Stimulated activated CD4-positive, alpha-beta T cell treated with anti-CD3 and anti-CD28 coated beads, TNF-alpha, amount 100 ng/mL, for 1 hour (primary cell): ENCODE measurements at places on chromosomes 11 and 22.

GRCh38 chr11:6563121-6563619 is 40.2 kb downstream of the RRP8 start:
- DNase-seq, result no peak

DNA sequence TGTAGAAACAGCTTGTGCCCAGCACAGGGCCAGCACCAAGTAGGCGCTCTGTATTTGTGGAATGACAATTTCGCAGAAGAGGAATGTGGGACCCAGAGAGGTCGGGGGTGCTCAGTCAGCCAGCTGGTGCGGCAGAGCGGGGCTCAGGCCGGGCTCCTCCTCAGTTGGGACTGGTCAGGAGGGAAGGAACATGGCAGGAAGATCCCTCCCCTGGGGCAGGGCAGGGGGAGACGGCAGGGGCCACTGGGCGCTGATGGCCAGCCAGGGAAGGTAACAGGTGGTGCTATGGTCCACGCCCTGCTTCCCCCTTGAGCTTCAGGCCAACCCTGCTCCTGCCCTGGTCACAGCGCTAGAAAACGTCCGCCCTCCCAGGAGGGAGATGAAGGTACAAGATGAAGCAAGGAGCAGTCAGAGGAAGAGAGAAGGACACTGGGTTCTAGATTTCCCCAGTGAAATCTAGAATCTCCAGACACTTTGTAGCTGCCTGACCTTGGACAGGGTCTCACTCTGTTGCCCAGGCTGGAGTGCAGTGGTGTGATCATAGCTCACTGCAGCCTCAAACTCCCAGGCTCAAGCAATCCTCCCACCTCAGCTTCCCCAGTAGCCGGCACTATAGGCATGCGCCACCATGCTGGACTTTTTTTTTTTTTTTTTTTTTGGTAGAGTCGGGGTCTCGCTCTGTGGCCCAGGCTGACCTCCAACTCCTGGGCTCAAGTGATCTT is 13.5 kb upstream of the SPI1 start:
- DNase-seq, result no peak

DNA sequence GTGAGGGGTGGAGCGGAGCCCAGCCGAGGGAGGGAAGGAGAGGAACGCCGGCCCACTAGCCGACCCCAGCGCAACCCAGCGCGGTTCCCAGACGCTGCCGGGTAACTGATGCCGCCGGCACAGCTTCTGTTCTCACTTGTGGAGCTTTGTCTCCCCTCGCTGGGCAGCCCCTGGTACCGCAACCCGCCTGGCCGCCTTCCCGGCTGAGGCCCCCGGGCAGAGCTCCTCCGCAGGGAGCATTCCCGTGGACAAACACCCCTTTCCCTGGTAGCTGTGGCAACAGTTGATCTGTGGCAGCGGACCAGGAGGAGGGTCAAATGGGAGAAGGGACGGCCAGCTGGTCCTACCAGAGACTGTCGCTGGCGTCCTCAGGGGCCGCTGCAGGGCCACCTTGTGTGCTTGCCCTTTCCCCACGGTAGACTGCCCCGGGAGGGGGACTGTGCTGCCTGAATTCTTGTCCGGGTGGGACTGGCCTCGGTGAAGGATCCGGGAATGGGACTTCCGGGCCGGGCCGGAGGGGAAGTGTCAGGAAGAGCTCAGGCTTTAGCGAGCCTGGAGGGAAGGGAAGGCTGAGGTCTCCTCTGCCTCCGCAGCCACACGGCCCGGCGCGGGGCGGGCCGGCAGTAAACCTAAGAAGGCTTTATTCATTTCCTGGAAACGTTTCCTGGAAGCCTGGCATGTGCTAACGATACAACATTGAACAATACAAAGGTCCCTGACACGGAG is 468.0 kb downstream of the OPCML start:
- no peak for DNase-seq

DNA sequence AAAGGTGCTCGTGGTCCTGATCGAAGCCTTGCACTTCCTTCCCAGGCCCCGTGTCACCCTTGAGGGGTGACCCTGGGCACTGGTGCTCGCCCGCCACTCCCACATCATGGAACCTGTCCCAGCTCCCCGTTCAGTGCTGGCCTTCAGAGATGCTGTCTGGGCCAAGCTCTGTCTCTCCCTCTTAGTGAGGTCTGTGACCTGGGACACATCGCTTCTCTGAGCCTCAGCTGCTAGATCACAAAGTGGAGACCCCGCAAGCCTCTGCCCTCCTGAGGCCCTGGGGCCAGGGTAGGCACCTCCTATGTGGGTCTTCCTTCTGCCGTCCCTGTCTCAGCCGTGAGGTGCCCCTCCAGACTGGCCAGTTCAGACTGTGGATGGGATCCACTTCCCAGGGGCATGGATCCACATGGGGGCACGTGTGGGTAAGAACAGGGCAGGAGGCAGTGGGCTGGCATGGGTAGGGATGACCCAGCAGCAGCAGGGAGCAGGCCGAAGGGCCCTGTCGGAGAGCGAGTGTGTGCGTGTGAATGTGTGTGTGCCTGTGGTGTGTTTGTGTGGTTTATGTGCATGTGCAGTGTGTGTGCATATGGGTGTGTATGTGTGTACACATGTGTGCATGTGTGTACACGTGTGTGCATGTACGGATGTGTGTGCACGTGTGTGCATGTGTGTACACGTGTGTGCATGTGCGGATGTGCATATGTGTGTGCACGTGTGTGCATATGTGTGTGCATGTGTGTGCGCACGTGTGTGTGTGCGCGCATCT is 1073.7 kb downstream of the BRD1 start:
- no peak for DNase-seq

DNA sequence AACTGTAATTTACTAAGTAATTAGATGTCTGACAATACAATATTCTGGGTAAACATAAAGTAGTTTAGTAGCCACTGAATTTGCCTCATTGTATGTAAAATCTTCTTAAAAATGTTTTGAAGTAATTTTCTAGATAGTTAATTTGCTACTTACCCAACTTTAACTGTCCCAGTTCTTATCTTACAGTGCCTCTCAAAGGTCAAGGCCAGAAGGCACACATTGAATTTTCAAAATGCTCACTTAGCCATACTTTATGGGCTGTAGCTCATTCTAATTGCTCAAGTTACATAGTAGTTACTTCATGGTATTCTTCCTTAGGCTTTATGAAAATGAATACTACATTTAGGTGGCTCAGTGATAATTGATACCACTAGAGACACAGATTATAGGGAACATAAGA is 666.6 kb downstream of the CNTN5 start:
- DNase-seq, result no peak

GRCh38 chr11:58152781-58153180 is 27.5 kb upstream of the OR9I1 start:
- DNase-seq, result no peak

- DNase-seq, result no peak
These were observed 26.0 kb upstream of the TCF20 start for GRCh38 chr22:42296381-42296853.

- DNase-seq, result no peak
These were observed 141.4 kb downstream of the NTM start for GRCh38 chr11:131511794-131512193.

- no peak for DNase-seq
These were observed 10.0 kb downstream of the KCNA4 start for GRCh38 chr11:30006876-30007275.

DNA sequence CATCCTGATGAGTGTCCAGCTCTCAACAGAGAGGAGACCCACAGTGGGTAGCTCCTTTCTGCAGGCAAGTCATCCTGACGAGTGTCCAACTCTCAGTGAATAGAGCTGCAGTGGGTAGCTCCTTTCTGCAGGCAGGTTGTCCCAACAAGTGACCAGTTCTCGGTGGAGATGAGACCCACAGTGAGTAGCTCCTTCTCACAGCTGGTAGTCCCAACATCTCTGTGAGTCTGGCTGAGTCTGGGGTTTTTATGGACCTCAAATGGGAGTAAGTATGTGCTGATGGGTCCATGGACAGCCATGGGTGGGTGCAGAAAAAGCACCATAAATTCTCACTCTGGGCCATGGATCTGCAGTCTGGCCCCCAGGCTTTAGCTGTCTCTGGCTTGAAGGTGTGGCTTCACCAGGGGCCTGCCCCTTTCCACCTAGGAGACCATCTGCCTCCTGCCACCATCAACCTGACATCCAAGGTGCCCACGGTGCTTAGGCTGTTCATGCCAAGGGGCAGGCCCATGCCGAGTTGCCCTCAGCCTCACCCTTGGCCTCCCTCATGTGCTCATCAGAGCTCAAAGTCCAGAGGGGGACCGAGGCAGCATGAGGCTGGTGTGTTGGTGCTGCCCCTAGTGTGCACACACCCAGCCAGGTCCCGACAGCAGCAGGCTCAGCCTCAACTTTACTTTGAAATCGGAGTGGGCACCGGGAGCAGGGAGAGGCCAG is 15.3 kb downstream of the NPAT start:
- DNase-seq, result no peak

- no peak for DNase-seq
These were observed 49.6 kb downstream of the BARX2 start for GRCh38 chr11:129425214-129425613.

- no peak for DNase-seq
These were observed 745.0 kb downstream of the NTM start for GRCh38 chr11:132115454-132115853.

GRCh38 chr11:14852571-14853177 is 39.4 kb downstream of the CYP2R1 start:
- DNase-seq, result no peak

GRCh38 chr11:35419830-35420333 is 524 bp upstream of the SLC1A2 start:
- no peak for DNase-seq

GRCh38 chr11:123751781-123752180 is 2.5 kb downstream of the OR6X1 start:
- no peak for DNase-seq

DNA sequence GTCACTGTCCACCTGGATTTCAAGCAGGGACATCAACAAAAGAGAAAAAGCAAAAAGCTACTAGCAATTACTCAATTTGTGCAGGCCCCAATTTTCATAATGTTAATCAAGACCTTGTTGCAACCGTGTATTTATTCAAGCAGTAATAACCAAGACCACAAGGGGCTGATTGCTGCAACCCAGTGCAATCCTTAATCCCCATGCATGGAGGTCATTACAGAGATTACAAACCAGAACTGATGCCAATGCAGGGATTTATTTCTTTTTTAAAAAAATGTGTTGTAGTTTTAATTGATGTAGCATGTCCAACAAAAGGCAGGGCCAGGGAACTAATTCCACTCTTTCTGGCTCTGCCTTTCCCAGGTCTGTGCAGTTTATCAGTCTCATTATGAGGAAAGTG is 18.4 kb downstream of the TECTA start:
- DNase-seq, result no peak

DNA sequence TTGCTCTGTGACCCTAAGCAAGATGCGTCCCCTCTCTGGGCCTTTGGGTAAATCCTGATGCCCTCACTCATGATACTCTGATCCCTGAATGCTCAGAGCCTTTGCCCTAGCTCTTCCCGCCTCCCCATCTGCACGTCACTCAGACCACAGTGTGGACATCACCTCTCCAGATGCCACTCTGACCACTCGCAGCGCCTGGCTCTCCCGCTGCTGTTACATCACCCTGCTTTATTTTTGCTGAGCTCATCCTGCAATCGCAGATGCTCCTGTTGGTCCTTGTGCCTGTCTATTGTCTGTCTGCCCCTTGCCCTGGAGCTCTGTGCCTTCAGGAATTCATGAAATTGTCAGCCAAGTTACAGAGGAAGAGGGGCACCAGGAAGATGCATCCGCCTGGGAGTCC is 5.5 kb downstream of the OSM start:
- DNase-seq, result no peak

DNA sequence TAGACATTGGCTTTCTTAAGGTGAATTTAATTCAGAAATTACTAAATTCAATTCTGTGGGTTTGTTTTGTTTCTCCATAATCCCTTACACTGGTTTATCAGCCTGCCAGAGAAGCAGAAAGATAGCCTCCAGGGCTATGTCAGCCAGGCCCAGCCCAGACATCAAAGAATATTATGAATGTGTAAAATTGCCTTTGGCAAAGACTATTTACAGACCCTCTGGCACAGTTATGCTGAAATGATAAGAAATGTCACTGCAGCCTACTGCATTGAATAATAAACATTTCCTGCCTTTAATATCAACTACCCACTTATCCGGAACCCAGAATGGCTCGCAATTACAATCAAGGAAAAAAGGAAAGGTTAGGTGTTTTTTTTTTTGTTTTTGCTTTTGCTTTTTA is 562.5 kb upstream of the LRRC4C start:
- no peak for DNase-seq

GRCh38 chr11:118602331-118602730 is 5.1 kb upstream of the PHLDB1 start:
- no peak for DNase-seq

DNA sequence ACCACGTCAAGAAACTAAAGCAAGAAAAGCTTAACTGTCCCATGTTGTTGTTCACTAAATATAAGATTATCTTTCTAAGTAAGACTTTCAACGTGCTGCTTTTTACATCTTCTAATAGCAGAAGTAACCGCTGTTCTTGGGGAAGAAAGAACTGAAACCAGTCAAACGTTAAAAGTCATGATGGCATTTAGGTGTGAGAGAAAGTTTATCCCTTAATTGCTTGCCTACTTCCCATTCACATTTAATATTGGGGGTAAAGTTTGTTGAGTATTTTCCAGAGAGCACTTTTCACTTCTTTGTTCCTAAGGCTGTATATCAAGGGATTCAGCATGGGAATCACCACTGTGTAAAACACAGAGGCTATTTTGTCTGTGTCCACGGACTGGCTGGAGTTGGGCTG is 970 bp downstream of the OR5B21 start:
- no peak for DNase-seq

GRCh38 chr11:92026664-92027063 is 198.0 kb upstream of the FAT3 start:
- DNase-seq, result no peak

DNA sequence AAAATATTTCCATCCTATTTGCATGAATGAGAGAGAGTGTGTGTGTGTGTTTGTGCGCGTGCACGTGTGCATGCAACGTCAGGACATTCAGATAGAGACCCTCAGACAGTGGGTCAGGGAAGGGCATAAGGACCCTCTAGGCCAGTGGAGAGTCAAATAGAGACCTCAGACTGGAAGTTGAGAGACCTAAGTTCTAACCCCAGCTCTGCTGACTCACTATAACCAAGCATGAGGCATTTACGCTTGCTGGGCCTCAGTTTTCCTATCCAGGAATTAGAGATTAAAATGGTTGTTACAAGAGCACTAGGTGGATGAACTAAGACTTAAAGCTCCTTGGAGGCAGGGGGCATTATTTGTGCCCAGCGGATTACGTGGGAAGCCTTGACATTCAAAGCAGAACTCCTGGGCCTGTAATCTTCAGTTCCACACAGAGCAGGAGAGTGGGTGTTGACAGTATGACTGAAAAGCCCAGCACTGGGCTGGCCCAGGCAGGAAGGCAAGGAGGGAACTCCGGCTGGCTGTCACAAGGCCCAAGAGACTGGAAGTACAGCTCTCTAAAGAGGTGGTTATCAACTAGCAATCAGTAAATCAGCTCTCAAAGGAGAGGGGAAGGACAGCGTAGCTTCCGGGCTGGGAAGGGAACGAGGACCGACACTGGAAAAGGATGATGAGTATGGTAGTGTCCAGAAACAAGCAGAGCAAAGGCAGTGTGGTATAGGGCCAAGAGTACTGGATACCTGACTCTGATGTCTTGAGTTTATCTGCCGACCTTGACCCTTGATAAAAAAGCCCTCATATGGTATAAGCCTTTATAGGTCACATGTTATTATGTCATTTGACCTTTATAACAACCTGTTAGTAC is 9.2 kb downstream of the RHOG start:
- DNase-seq, result no peak

GRCh38 chr11:132037467-132037862 is 667.0 kb downstream of the NTM start:
- no peak for DNase-seq
